ENCODE measurements at places on chromosomes 6 and 20.

DNA sequence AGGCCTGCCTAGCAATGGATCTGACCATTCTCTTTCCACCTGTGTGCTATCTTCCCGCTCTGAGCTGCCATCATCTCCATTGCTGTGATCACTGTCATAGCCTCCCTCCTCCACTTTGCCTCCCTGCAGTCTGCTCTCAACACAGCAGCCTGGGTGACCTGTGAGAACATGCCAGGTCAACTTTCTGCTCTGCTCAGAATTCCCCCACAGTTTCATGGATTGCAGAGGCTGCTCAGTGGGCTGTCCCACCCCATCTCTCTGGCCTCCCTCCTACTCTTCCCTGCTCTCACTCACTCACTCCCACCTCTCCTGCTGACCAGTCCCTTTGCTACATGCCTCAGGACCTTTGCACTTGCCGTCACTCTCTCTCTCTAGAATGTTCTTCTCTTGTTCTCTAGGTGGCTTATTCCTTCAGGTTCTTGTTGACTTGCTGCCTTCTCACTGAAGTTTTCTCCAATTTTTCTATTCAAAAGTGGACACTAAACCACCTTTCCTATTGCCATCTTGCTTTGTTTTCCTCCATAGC, 159.9 kb downstream of the CD83 start:
- no peak for DNase-seq

- no peak for DNase-seq
Observed at GRCh38 chr6:99871641-99872040, 122.4 kb downstream of the MCHR2 start.

DNA sequence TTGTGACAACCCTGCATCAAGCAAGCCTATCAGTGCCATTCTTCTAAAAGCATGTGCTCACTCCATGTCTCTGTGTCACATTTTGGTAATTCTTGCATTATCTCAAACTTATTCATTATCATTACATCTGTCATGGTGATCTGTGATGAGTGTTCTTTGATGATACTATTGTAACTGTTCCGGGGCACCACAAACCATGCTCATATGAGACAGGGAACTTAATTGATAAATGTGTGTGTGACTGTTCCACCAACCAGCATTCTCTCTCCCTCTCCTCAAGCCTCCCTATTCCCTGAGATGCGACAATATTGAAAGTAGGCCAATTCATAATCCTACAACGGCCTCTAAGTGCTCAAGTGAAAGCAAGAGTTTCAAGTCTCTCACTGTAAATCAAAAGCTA, 4.0 kb downstream of the HUS1B start:
- no peak for DNase-seq

- DNase-seq, result no peak
Observed at GRCh38 chr20:45014671-45015415, 48.5 kb downstream of the STK4 start.

DNA sequence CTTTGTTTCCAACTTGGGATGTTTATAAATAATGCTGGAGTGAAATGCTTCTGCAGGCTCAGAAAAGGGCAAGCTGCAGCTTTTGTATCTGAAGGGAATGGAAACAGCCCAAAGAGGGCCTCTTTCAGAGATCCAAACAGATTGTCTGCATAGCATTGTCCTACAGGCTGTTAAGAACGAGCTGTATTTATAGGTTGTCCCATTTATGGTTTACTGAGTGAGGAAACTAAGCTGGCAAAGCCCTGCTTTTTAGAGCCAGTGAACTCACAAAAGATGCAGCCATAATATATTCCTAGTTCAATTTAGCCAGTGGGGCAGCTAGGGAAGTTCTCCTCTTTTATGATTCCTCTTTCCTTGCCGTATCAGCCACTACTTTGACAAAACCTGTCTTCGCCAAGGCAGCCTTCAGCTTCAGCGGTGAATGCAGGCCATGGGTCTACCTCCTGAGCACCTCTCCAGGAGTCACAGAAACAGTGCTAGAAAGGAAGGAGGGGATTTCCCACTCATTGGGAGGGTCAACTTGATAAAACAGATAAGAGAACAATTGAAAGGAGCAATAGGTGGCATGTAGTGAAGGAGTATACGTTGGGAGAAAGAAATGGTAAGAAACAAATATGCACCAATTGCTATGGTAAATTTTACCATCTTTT, 15.0 kb downstream of the KIAA0319 start:
- no peak for DNase-seq

DNA sequence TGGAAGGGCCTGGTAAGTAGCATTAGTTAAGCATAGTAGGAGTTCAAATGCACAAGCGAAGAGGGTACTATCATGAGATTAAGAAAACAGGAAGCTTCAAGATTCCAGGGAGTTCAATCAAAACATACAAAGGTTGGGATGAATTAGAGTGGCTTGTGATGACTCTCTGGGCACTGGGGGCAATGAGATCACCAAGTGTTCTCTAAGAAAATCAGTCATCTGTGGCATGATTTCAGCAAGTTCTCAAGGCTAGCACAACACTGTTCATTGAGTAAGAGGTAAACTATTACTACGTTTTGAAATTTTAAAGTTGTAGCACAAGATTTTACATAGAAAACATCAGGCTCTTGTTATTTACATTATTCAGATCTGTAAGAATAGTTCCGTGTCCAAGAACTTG, 139.7 kb upstream of the FLRT3 start:
- no peak for DNase-seq

DNA sequence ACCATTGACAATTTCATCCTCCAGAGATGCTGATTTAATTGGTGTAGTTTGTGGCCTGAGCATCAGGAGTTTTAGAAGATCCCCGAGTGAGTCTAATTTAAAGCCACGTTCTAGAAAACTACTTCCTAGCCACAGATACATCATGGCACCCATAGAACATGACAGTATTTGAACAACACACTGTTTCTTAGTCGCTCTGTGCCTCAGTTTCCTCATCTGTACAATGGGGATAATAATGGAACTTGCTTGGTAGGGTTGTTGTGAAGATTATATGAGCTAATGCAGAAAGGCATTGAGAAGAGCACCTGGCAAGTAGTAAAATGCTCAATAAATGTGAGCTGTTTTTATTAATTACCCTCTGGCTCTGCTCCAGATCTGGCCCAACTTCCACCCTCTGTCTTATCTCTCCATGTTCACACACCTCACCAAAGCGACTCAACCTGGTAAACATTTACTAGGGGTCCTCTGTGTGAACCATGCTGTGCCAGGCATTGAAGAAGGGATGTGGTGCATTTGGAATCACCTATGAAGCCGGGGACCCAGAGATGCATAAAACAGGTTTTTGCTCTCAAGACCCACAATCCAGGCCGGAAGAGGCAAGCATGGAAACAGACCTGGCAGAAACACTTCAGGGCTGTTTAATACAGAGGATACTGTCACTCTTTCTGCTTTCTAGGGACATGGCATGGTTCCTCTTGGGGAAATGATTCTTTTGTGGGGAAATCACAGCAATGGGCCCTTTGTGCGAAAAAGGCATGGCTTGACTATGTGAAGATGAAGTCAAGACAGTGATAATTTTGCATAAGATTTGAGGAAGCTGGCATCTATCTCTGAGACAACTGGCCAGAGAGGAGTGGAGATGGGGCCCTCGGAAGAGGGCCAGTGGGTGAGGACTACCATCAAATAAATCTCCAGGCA, 16.2 kb upstream of the MRPS18A start:
- no peak for DNase-seq

DNA sequence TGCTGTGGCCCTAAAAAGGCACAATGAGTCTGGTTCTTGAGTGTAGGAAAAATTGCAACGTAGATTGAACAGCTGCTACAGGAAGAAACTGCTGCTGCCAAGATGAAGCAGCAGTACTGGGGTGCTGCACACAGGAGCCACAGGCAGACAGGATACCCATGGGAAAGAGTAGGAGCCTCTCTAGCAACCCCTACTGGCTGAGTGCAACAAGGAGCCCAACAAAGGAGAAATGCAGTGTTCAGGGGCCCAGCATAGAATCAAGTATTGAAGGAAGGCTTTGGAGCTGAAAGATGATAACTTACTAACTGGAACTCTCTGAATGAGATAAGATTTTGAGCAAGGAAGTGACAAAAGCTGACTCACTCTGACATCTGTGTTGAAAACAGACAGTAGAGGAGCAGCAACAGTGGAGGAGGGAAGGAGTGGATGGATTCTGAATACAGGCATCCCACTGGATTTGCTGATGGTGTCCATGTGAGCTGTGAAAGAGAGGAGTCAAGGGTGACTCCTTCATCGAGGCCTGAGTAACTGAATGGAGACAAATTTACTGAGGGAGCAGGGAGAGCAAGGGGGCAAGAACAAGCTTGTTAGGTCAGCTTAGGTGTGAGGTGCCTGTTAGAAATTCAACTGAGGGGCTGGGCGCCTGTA, 534.7 kb upstream of the JARID2 start:
- no peak for DNase-seq

DNA sequence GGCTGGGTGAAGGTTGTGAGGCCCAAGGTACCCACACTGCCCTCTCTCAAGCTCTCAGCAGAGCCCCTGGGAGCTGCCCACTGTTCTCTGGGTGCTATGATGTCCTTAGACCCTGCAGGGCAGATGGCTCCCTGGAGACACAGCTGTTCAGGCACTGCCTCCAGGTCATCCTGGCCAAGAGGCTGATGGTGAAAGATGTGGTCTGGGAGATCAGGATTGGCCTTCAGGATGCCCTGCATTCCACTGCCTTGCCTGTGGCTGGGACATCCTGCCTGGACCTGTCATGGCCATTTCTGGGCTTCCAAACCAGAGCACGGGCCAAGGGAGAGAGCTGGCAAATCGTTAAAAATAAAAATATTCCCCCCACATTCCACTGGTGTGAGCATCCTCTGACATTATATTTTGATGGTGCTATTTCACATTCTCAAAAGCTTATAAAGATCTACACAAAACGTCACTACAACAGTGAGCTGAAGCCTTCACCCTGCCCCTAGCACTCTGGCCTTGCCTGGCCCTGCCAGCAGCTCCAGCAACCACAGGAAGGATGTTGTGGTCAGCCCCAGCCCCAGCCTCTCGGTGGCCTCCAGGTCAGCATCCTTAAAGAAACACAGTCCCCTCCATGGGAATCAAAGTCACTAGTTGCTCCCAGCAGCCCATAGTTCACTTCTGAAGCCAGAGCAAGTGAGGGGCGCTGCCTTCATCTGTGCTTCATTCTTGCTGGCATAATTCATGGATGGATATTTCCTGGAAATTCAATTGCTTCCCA, 13.5 kb upstream of the KCNK16 start:
- no peak for DNase-seq

DNA sequence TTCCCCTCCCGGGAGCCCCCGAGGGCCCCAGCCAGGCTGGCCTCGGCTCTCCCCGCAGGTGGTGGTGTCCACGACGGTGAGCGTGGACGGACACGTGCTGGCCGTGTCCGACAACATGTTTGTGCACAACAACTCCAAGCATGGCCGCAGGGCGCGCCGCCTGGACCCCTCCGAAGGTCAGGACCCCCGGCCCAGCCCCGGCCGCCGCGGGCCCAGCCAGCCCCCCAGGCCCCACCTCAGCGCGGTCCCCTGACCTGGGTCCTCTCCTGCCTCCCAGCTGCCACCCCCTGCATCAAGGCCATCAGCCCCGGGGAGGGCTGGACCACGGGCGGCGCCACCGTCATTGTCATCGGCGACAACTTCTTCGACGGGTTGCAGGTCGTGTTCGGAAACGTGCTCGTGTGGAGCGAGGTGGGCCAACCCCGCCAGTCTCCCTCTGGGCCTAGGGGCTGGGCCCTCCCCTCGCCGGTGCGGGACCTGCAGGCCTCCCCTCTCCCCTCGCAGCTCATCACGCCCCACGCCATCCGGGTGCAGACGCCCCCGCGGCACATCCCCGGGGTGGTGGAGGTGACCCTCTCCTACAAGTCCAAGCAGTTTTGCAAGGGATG, 51.0 kb downstream of the CPXM1 start:
- DNase-seq, result no peak

DNA sequence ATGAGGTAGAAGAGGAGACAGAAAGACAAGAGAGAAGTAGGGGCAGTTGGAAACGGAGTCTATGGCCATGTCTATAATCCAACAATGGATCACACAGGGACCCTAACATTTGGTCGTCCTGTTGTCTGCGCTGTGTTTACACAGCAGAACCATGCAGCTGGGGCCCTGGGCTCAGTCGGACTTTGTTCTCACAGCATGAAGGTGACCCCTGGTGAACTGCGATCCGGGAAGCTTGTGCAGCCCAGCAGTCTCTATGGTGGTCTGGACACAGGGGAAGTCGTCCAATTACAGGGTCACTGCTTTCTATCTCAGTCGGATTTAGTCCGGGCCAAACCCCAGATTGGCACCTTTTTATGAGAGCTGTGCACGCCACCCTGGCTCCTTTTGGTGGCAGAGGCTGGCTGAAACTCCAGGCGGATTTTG, 153.6 kb downstream of the FOXA2 start:
- DNase-seq, result no peak

DNA sequence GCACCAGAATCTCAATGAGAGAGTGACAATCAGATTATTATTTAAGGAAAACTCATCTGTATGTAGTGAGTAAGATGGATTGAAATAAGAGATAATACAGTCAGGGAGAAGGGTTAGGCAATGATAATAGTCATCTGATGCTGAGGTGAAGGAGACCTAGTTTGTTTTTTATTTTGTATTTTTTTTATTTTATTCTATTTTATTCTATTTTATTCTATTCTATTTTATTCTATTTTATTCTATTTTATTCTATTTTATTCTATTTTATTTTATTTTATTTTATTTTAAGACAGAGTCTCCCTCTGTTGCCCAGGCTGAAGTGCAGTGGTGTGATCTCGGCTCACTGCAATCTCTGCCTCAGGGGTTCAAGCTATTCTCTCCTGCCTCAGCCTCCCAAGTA, 72.7 kb upstream of the RCAN2 start:
- no peak for DNase-seq

GRCh38 chr20:36217226-36217625, 19.1 kb upstream of the AAR2 start:
- DNase-seq, result no peak

DNA sequence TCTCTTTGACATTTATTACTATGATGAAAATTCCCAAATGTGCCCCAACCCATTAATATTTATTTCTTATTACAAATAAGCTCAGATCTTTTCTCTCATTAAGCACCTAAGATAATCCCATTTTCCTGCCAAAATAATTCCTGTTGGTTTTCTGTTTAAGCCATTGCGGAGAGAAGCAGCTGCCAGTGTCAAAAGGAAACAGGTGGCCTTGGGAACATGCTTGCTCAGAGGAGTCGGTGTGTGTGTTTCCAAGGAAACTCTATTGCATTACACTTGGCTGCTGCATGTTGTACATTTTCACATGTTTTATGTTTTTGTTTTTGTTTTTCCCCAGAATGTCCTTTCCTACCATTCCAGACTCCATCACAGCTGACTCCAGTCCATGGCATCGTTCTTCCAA, 56.4 kb downstream of the CD24 start:
- no peak for DNase-seq

GRCh38 chr6:37556881-37557644, 57.4 kb upstream of the CCDC167 start:
- DNase-seq, result no peak

DNA sequence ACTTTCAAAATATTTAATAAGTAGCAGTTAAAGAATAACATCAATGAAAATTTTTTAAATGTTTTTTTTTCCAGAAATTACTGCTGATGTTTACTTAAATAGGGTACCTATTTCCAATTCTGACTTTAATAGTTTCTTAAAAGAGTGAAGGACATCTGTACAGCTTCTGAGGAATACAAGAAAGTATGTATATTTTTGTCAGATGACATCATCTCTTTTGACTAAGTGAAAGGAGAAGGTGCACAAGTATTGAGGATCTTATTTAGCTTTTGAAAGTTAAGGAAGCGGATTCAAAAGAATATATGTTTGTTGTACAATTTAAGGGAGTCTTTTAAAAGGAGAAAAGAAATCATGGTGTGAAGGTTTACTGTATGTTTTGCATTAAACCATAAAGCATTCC, 90.0 kb upstream of the SLC35B3 start:
- no peak for DNase-seq

GRCh38 chr20:53174454-53174853, 202.3 kb downstream of the TSHZ2 start:
- DNase-seq, result no peak

- DNase-seq, result no peak
Observed at GRCh38 chr6:101682937-101683336, 289.4 kb downstream of the GRIK2 start.

Measured in stimulated activated CD4-positive, alpha-beta T cell treated with anti-CD3 and anti-CD28 coated beads, Interleukin-1b, Interleukin-23, amount 100 ng/mL, for 1 hour (primary cell).